ENCODE measurements at places on chromosomes 13 and 19.

DNA sequence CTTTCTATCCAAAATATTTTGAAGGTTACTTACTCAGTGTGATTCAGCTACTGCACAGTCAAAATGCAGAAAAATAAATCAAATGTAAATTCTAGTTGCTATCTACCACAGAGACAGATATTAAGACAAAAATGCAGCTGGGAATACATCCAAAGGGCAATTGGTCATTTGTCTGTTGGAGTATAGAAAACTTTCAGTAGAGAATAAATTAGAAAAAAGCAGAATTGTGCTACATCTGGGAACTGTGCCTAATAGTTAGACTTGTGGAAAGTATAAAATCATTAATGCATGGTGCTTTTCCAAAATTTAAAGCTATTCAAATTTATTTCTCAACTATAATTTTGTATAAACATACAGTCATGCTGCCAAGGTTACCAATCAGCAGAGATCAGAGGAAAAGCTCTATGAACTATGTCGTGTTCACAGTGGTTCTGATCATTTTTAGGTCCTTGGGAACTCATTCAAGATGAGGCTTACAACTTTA is 1635.8 kb downstream of the PCDH9 start:
- DNase-seq = no peak

DNA sequence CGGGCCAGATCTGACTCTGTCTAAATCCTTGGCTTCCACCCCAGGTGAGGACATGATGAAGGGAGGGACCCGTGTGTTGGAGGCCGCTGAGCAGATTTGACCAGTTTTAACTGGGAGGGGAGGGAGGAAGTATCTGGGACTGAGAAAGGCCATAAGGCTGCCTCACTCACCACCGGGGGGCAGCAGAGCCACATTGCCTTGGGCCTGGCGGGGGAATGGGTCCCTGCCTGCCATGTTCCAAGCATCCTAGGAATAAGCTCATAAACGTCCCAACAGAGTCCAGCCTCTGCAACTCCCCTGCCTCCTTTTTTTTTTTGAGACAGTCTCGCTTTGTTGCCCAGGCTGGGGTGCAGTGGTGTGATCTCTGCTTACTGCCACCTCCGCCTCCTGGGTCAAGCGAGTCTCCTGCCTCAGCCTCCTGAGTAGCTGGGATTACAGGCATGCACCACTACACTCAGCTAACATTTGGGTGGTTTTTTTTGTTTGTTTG is 15.5 kb downstream of the MAST3 start:
- peak; percentile 70 for DNase-seq

GRCh38 chr19:810077-810855 is 11.5 kb downstream of the PLPPR3 start:
- no peak for DNase-seq

- no peak for DNase-seq
Observed at GRCh38 chr13:20181188-20181587, 11.6 kb downstream of the GJB2 start.

GRCh38 chr13:51998723-51999509 is 12.3 kb downstream of the ATP7B start:
- no peak for DNase-seq

DNA sequence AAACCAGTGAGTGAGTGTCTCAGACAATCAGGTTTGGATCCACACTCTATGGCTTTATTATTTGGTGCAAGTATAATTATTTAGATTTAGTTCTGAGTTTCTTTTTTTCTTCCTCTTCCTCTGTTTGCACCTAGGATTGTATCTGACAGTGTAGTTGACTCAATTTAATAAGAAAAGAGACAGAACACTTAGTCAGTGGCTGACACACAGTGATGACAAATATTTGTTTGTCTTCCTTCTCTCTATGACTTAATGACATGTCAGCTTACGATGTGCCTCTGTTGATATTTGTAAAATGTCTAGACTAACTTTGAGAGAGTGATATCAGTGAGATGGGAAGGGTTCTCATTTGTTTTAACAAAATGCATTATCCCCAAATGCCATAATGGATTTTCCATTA is 129.5 kb upstream of the SLC10A2 start:
- DNase-seq = no peak

GRCh38 chr19:30132343-30133075 is 190.5 kb downstream of the URI1 start:
- DNase-seq = no peak

- no peak for DNase-seq
Observed at GRCh38 chr19:12748489-12748888, 3.1 kb upstream of the BEST2 start.

DNA sequence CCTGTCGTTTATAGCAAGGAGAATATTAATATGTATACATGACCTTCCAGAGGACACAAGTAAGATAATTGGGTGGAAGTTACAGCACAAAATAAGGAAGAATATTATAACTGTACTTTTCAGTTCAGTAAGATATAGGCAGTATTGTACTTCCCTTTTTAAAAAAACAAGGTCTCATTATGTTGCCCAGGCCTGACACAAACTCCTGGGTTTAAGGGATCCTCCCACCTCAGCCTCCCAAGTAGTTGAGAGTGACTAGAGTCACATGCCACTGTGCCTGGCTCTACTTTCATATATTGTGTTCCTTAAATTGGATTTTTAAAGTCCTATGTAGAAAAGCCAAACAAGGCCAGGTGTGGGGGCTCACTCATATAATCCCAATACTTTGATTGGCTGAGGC is 19.5 kb upstream of the MAB21L1 start:
- DNase-seq = no peak

- DNase-seq = no peak
Observed at GRCh38 chr13:114005206-114005724, 31.4 kb upstream of the C13orf46 start.

GRCh38 chr19:53504885-53505284 is 33.1 kb upstream of the ZNF331 start:
- no peak for DNase-seq

DNA sequence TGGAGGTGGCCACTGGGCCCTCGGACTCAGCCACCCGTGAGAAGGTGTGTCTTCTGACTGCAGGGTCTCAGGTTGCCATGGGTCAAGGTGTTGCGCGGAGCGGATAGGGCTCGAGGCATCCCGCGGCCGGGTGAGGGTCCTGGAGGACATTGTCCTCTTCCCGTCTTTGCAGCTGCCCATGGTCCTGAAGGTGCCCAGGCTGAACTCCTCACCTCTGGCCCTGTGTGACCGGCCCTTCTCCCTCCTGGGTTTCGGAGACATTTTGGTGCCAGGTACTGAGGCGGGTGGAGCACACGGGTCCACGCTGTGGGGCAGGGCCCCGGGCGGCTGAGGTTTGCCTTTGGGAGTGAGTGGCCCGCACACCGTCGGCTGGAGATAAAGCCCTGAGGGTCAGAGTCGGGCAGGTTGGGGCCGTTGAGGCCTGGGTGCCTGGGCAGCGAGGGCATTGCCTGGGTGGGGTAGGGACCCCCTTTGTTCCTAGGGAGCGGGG is 15.6 kb upstream of the TMPRSS9 start:
- DNase-seq = no peak

GRCh38 chr19:14383661-14384555 is 2.7 kb downstream of the ADGRE5 start:
- DNase-seq = peak; percentile 29

GRCh38 chr19:45076029-45076850 is at the start of gene ZNF296:
ZNF296 (minus strand) TSS chr19:45076478; CDS start chr19:45076373, 105 bp downstream.
- DNase-seq = no peak

GRCh38 chr13:89627996-89628395 is 1719.5 kb upstream of the MIR17HG start:
- DNase-seq = no peak

DNA sequence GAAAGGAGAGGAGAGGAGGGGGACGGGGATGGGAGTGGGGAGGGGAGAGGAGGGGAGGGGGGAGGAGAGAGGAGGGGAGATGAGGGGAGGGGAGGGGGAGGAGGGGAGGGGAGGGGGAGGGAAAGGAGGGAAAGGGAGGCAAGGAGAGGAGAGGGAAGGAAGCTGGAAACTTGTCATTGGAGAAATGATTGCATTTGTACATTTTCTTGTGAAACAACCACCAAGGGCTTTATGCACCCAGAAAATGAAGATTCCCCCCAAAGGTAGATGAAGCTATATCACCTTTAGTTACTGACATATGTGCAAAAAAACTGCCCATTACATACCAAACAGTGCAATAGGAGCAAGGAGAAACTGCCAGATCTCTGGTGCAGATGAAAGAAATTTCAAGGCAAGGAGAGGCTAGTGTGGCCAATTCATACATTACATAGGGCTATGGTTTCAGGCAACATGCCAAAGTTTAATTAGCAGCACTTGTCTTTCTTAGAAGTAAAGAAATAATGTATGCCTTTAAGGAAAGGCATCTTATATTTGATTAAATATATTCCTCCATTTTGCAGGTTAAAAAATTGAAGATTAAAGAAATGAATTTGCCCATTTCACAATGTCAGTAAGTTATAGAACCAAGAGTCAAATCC is 49.5 kb upstream of the STK24 start:
- DNase-seq = no peak

DNA sequence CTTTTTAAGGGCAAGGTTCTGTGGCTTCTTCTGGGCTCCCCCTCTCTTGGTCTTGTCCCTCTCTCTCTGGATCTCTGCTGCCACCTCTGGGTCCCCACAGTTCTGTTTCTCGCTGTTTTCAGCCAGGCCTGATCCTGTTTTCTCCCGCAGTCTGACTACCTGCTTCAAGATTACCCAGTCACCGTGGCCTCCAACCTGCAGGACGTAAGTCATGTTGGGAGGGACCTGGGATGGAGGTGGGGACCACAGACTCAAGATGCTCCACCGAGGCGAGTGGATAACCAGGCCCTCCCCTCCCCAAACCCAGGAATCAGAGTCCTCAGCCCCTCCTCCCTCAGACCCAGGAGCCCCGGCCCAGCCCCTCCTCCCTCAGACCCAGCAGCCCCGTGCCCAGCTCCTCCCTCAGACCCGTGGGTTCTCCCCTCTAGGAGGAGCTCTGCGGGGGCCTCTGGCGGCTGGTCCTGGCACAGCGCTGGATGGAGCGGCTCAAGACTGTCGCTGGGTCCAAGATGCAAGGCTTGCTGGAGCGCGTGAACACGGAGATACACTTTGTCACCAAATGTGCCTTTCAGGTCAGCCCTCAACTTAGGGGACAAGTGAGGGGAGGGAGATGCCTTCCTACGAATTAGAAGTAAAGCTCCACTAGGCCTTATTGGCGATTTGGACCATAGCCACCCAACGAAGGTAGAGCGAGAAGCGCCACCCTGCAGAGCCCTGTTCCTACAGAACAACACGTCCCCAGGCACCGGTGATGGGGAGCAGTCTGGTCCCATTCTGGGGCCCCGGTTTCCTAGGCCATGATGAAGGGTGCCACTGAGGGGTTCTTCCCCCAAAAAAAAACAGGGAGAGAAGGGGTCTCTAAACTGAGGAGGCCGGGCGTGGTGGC is 2.2 kb downstream of the FLT3LG start:
- peak; percentile 24 for DNase-seq

GRCh38 chr19:10395003-10395402 is 8.3 kb downstream of the CDC37 start:
- DNase-seq = no peak

DNA sequence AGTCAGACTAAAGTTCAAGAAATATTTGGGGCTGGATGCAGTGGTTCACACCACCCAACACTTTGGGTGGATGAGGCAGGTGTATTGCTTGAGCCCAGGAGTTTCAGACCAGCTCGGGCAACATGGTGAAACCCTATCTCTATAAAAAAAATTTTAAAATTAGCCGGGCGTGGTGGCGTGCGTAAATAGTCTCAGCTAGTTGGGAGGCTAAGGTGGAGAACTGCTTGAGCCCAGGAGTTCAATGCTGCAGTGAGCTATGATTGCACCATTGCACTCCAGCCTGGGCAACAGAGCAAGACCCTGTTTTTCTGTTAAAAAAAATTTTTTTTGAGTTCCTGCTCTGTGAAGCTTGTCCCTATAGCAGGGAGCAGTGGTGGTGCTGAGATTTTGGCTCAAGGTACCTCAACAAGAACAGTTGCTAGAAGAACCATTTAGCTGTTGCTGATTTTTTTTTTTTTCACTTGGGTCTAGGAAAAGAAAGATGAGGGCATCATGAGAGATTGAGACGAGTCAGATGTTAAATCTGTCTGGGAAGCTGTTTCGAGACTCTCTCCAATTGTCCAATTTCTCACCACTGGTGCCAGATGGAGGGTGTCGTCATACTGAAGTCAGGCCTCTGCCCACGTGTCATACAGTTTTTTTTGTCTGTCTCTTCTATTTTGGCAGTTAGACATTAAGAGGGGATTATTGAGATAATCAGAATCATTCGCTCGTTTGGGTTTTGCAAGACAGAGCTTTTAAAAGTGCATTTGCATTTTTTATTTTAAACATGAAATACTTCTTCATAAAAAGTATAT is 3.7 kb downstream of the SLC25A42 start:
- DNase-seq = peak; percentile 41

DNA sequence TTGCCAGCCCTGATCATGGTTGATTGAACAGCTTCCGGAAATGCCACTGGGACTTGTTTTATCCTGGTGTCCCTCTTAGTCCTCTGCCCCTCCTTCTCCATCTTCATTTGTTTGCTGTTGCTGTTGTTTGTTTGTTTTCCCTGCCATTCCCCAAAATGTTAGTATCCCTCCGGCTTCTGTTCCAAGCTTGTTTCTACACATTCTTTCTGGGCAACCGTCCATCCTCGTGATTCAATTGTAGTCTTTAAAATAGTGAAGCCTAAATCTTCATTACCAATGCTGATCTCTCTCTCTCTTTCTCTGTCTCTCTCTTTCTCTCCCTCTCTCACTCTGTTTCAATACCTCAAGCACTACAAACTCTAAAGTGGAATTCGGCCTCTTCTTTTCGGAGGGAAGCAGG is 649.3 kb upstream of the ARGLU1 start:
- DNase-seq = no peak

DNA sequence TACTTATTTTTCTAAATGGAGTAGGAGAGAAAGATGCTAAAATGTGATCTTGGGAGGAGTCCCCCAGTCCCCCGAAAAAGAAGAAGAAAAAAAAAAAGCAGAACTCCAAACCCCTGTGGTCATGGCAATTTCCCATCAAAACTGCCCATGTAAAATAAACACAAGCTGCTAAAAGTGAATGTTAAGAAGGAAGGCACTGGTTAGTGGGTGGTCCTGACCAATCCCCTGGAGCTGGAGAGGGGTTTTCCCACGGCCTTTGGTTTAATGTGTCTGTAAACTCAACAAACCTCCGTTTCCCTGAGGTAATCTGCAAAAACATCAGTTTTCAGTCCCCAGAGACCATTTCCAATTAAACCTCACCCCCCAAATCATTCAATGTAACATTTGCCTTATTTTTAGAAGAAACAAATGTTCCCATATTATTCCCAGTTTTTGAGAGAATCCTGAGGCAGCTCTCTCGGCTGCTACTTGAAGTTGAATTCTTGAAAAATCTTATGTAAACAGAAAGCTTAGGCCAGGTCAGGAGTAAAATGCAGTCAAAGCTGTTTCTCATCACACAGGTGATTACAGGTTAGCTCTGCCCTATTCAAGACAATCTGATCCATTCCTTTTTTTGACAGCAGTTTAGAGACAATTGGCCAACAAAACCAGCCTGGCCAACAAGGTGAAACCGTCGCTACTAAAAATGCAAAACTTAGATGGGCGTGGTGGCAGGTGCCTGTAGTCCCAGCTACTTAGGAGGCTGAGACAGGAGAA is 17.0 kb downstream of the RAB3D start:
- no peak for DNase-seq

- DNase-seq = no peak
Observed at GRCh38 chr19:55644842-55645511, 1.5 kb downstream of the ZNF581 start.
